ACHN (cell line): ENCODE measurements at places on chromosomes 5 and 9.

DNA sequence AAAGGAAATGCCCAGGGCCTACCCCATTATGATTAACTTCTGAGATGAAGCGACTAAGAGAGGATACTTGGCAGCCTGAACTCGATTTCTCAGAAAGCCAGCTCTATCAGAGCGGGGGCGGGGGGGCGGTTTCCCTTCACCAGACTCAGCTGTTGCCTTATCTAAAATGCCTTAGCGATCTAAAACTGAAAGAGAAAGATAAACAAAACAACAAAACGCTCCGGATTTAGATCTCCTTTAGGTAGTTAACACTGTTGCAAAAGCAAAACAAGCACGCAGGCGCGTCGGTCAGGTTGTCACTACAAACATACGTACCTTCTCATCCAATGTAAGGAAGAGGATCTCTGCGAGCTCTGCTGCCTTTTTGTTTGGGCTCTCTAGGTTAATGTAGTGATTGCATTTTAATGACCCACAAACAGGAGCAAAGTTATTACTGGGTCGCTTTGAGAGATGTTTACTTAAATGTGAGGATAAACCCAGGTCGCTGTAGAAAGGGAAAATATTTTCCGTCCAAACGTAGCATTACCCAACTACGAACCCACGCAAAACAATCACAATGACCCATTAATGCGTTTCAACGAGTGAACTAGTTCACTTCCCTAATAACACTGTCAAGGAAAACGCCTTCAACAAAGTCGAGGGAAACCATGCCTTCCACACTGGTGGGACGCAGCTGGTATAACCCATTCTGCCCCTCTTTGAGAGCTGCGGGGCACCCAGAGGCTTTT, 982 bp downstream of the EPB41L4A start:
- DNase-seq = peak; percentile 40

DNA sequence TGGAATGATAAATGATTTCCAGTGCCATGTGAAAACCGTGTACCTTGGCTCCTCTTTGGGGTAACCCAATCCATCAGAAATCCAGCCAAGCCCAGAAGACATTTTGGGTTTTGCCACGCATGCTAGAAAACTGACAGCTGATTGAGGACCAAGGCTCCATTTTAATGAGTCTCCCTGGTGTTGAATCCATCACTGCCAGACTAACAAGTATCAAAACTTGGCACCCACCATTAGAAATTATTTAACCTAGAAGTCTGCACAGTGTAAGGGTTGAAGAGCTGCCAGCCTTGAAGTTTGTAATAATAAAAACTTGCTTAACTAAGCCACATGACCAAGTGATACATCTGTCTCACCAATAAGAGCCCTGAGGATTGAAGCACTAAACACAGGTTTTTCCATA, 369.9 kb downstream of the DNAH5 start:
- no peak for DNase-seq

- no peak for DNase-seq
Measured at GRCh38 chr5:73391441-73391881, 57.1 kb downstream of the FOXD1 start.

GRCh38 chr5:51559339-51559738, 176.1 kb downstream of the ISL1 start:
- no peak for DNase-seq

- no peak for DNase-seq
Measured at GRCh38 chr9:110186254-110186653, 21.7 kb downstream of the C9orf152 start.

- DNase-seq = peak; percentile 40
Measured at GRCh38 chr9:16131264-16131663, 578.4 kb downstream of the CCDC171 start.

DNA sequence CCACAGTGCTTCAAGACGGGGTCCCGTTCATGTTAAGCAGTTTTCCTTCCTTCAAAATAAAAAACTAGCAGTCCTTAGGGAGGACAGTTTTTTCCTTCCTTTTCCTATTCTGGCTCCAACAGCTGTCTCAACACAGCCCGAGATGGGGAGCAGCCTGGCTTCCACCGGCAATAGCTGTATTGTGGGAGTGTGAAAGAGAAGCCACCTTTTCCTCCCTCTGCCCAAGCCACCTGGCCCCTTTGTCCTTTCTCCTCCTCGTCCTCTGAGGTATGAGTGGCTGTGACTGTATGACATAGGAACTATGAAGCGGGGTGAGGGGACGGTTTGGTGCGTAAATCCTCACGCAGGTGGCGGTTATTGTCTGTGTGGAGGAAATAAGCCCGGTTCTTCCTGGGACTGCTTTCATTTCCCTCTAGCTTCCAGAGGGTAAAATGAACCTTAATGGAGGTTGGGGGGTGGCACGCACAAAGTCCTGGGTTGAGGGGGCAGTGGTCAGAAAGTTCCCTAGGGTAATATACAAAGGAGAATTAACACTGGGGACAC, 292.0 kb upstream of the DMRT1 start:
- no peak for DNase-seq

GRCh38 chr5:43410414-43410813, 1.8 kb downstream of the CCL28 start:
- DNase-seq = no peak

DNA sequence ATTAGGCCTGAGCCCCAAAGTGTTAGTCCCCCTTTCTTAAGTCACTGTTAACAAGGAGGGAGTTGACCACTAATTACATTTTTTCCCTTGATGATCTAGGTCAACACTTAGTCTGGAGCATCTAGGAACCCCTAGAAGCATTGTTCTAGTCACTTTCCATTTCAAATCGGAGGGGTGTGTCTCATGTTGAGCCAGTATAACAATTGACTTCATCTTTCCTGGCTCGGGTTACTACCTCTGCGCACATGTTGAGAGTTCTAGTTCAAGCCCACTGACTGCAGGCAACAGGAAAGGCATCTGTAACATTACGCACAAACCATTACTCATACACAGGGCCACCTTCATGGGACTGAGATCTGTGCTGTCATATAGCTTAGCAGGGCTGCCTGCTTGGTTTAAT, 164.9 kb downstream of the NTRK2 start:
- no peak for DNase-seq

GRCh38 chr9:19922476-19923118, 133.8 kb upstream of the SLC24A2 start:
- DNase-seq = peak; percentile 68

GRCh38 chr5:181045316-181045715, 5.2 kb downstream of the BTNL9 start:
- DNase-seq = no peak

DNA sequence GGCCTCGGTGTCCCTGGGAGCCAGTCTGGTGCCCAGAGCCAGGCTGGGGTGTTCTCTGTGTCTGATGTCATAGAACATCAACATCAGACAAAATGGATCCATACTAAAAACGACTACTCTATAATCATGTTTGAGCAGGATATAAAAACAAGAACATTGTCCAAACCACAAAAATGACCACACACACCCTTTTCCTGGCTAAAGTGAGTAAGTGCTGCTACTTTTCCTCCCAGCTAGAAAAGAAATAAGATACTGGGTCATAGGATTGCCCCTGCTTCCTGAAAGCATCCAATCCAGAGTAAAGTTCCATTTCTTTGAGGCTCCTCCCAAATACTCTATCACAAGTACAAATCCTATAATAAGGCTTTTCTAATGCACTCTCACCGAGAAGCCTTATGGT, 19.7 kb upstream of the TRAF1 start:
- no peak for DNase-seq

DNA sequence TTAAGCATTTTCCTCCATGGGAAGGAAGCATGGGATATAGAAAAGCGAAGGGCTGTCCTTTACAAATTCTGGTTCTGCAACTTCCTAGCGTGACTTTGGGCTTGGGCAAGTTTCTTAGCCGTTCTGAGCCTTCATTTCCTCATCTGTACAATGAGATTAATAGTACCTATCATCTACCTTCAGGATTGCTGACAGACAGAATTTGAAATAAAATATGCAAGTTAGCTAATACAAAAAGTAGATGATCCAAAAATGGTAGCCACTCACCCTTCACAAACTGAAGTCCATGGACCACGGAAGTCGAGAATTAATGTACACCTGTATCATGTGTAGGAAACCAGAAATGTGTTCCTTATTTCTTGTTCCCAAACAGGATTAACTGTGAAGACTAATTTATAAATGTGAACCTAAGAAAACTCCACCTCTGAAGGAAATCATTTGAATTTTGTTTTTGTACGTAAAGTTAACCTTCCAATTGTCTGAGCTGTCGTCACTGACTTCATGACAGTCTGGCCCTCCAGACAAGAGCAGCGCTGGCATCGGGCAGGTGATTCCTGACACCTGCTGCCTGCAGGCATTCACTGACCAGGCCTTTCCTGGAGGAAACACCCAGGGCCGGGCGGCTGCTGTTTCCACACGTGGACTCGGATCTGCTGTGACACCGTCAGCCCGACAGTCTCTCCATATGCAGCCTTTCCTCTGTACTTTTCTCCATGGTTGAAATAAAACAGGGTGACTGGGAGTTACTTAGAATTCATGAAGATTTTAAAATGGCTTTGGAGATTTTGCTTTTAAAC, 63.4 kb downstream of the PSMB7 start:
- DNase-seq = no peak

- DNase-seq = no peak
Measured at GRCh38 chr5:157912621-157913325, 53.8 kb upstream of the CLINT1 start.

DNA sequence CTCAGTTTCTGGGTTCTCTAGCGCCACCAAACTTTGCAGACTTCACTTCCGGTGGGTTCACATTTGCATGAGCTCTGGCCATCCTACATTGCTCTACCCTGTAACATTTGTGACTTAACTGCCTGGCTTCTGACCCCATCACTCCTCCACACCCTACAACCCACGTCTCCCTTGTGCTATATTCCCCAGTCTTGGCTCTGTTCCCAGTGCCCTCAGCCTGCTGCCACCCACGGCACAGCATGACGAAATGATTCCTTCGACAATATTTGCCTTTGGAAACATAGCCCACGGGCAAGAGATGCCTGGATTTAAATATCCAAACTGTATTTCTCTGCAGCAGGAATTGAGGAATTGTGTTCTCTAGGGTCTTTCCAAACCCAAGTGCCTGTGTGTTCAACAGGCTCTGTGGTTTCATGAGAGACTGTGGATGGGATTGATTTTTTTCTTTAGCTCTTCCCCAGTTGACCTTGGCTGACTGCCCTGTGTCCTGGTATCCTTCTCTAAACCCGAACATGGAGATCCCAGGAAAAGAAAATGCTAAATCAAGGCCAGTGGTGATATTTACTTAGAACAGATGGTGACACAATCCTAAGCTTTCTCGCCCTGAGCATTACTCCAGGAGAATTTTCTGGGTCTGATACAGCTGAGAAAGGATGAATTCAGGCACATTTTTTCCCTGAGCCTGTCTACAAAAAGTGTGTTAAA, 44.4 kb upstream of the GRIA1 start:
- DNase-seq = no peak

DNA sequence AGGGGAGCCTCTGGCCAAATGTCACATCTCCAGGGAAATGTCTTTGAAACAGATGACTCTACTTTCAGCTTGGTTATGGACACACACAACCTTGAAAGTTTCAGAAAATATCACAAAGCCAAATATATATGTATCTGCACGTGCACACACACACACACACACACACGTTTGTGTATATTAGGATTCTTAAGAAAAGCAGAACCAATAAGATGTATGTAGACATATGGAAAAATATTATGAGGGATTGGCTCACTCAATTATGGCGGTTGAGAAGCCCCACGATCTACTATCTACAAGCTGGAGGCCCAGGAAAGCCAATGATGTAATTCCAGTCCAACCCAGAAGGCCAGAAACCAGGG, 194.9 kb downstream of the PALM2AKAP2 start:
- DNase-seq = no peak

- no peak for DNase-seq
Measured at GRCh38 chr9:93059011-93059714, 662 bp downstream of the SUSD3 start.

DNA sequence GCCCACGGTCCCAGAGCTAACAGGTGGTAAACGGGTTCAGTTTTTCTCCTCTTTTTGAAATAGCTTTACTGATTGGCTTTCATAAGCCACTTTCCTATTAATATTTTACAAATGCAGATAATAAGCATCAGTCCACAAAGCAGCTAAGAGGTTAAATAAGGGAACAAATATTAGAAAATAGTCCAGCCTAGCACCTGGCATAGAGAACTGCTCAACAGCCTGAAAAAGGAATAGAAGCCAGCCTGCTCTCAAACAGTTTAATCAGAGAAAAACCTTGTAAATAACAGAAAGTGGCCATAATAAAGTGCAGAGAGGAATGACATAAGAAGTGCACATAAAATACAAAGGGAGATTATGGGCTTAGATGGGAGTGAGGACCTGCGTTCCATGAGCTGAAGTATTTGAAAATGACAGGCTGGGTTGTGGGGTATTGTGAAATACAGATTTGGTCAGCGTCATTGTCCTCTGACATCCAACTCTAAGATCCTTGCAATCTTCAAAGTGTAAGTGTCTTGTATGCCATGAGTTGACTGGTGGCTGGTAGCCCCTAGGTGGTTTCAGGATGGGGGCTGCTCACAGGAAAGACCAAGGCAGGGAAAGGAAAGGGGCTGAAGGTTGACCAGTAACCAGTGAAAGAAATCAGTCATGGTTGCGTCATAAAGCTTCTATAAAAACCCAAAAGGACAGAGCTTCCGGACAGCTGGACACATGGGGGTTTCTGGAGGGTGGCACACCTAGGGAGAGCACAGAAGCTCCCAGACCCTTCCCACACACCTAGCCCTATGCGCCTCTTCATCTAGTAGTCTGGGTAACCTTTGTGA, 32.4 kb downstream of the MYO10 start:
- DNase-seq = no peak

DNA sequence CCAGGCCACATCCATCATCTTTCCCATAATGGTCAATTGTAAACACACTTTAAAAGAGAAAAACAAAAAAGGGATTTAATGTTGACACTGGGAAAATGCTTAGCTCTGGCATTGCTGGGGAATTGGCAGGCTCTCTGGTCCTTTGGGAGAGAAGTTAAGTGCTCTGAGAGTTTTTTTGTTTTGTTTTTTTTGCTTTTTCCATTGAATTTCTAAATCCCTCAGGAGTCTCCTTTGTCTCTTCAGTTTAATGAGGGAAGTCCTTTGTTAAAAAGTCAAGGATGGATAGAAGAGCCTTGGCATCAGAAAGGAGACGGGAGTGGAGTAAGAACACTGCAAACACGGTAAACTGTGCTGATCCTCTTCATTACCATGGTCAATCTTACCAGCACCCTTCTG, 7.1 kb upstream of the HAND1 start:
- no peak for DNase-seq

DNA sequence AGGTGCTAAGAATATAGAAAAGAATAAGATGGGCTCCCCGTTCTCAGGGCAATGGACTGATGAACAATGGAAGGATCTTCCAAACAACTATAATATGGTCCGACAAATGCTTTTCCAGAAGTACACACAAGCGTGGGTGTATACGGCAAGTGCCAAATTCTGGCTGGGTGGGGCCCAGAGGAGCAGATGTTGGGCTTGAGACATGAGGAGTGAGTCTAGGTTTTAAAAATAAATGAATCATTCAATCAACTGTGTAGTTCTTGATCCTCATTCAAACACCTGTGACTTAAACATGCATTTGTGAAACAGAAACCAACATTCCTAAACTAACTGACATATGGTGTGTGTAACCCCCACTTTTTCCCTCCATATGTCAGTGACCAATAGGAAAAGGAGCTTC, 47.9 kb downstream of the MFAP3 start:
- DNase-seq = no peak
